ENCODE measurements at places on chromosomes 4 and X.

GRCh38 chr4:114649908-114650307, 51.3 kb downstream of the UGT8 start:
- DNase-seq, result no peak

- no peak for DNase-seq
Measured at GRCh38 chr4:142983065-142983464, 137.0 kb upstream of the INPP4B start.

- DNase-seq, result peak; percentile 26
Measured at GRCh38 chr4:168152837-168153500, 60.6 kb downstream of the ANXA10 start.

GRCh38 chr4:84563002-84563401, 19.9 kb upstream of the CDS1 start:
- DNase-seq, result no peak

- DNase-seq, result no peak
Measured at GRCh38 chr4:184150102-184150839, 67.4 kb downstream of the ENPP6 start.

DNA sequence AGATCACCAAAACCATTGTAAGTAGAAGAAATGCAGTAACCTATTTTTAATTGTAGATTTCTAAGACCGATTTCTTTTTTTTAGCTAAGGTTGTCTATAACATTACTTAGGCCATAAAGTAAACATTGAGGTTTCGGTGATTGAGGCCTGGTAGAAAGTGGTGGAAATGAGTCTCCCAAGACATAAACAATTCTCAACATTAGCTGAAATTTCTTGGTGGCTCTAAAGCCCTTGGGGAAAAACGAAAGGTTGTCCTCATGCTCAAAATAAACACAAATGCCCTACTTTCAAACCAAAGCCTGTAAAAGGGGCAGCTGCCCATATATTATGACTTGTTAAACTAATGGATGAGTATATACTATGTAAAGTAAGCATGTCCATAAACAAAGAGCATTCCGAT, 98.8 kb downstream of the SCFD2 start:
- no peak for DNase-seq

DNA sequence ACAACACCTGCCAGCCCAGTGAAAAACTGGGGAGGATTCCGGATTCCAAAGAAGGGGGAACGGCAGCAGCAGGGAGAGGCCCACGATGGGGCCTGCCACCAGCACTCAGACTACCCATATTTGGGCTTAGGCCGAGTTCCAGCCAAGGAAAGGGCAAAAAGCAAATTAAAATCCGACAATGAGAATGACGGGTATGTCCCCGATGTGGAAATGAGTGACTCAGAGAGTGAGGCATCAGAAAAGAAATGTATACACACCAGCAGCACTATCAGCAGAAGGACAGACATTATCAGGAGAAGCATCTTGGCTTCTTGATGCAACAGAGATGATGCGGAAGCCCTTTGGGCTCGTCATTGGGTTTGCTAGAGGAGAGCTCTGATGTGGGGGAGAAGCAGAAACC, 62.4 kb downstream of the JADE1 start:
- DNase-seq, result no peak

GRCh38 chrX:134742573-134742972, 84.3 kb upstream of the PLAC1 start:
- no peak for DNase-seq

DNA sequence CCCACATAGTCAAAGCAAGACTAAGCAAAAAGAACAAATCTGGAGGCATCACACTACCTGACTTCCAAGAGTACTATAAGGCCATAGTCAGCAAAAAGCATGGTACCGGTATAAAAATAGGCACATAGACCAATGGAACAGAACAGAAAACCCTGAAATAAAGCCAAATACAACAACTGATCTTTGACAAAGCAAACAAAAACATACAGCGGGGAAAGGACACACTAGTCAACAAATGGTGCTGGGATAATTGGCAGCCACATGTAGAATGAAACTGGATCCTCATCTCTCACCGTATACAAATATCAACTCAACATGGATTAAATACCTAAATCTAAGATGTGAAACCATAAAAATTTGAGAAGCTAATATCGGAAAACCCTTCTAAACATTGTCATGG, 819.3 kb upstream of the FRG1 start:
- no peak for DNase-seq

DNA sequence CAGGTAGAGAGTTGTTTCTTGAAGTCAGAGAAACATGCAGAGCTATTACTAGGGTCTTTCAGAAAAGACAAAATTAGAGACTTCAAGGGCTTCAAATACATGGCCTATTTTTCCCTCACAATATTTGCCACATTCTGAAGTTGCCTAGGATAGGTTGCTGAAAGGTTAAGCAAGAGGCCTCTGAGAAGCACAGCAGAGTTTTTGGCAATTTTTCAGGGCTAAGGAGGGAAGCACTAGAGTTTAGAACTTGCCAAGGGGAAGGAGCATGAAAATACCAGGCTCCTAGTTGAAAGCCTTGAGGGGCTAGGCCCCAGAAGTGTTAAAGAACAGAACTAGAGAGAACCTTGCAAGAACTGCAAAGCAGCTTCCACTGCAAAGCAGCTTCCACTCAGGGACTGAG, 86.4 kb downstream of the ANAPC10 start:
- DNase-seq, result no peak

- peak; percentile 48 for DNase-seq
Measured at GRCh38 chrX:78746496-78746895, 1.0 kb upstream of the LPAR4 start.

DNA sequence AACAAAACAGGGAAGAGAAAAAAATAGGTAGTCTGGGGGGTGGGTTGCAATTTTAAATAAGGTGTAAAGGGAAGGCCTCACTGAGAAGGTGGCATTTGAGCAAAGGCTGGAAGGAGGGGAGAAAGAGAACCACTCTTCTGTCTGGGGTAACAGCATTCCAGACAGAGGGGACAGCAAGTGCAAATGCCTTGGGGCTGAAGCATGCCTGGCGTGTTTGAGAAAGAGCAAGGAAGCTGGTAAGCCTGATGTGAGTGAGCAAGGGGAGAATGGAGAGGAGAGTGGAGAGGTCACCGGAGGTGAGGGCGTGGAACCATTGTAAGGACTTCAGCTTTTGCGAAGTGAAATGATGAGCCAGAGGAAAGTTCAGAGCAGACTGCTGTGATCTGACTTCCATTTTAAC, 19.7 kb upstream of the DOCK11 start:
- DNase-seq, result no peak

GRCh38 chr4:180101348-180102083, 2141.7 kb upstream of the TENM3 start:
- DNase-seq, result no peak

GRCh38 chr4:94426783-94427182, 25.0 kb upstream of the PDLIM5 start:
- peak; percentile 13 for DNase-seq

DNA sequence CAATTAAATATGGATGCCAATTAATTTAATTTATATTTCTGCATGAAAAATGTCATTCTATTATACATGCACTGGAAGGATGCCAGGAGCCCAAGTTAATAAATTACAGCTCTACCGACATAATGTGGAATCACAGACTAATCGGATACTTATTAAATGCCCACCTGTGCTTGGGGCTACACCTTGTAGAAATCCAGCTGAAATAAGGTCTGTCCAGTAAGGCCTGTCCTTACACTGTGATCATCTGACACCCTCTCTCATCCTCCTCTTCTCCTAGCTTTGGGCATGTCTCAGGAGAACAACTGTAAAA, 6.0 kb upstream of the SHISA3 start:
- DNase-seq, result no peak

DNA sequence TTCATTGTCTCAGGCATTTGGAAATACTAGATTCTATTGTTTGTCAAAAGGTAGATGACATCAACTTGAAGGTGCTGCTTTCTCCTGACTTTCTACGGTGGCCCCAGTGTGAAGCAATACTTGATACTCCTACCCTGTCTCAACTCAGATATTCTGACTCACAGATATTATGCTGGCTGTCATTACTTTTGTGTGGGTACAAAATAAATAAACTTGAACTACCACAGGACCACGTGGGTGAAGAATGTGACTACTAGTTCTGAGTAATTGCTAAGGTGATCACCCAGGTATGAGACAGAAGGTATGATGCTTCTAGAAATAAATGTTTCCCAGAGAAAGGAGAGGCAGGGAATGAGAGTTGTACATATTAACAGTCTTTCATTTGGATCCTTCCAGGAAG, 275.3 kb upstream of the SPOCK3 start:
- DNase-seq, result no peak

DNA sequence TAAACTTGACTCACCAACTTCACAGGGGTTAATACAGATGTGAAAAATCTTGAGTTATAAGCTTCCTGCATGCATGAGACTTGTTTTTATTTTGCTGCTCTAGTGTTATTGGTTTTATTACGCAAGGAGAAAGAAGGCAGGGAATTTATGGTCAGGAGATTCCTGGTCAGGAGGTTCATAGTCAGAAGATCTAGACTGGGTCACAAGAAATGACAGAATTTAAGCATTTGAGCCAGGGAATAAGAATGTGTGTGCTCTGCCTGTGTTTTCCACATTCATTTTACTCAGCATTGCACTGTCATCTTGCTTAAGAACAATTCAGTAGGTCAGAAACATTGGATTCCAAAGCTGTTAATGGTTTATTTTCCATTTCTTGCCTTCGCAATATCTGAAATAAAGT, 2522.1 kb downstream of the ARAP2 start:
- no peak for DNase-seq

GRCh38 chrX:72317139-72317538, 11.4 kb upstream of the CITED1 start:
- no peak for DNase-seq

Measured in OCI-M1 (cell line).